ENCODE measurements at places on chromosomes 3 and 15.

DNA sequence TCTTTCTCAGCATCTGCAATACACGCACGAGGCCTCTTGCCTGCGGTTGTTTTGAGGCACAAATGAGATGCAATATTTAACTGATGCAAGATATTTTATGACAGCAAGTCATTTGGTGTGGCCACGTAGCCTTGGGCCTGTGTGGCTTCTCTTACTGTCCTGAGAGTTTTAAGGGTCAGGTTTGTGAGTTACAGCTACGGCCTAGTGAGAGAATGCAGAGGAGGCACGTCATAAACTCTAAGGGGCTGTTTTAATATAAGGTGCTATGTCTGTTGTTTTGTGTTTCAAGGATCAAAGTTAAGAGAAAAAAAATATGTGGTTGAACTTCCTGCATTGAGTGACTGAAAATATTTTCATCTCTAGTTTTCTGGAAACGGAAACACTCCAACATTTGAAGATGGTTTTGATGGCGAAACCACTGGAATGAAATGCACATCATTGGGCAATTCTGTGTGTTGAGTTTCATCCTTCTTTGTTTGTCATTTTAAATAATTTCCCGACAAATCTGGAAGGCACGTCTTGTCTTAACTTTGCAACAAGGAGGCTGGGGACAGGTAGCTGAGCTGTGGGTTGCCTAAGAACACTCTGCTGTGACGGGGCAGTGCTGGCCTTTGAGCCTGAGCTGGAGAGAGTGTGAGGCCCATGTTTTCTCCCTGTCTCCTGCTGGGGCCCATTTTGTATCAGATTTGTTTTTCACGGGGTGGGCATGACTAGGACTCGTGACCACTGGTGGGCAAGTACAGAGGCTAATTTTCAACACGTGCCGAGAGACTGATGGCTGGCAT is 5.1 kb downstream of the APBA2 start:
- peak; percentile 84 for DNase-seq

- DNase-seq: no peak
Measured at GRCh38 chr3:20773320-20773984, 587.4 kb upstream of the SGO1 start.

- DNase-seq: no peak
Measured at GRCh38 chr15:97129674-97130073, 799.2 kb downstream of the NR2F2 start.

DNA sequence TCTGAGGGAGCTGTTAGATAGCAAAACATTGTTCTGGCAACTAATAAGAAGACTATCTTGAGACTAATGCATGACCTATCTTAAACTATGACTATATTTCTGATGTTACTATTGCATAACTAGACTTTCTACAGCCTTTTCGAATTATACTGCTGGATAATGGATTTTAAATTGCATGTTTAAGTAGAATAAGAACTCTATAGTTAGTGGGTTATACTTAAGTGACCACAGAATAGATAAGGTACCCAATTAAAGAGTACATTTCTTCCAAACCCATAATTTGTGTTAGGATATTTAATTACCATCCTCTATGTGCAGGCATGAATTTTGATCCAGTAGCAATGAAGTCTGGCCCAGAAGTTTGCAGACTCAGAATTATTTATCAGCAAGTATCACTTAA is 44.6 kb upstream of the SPPL2A start:
- DNase-seq: no peak

- no peak for DNase-seq
Measured at GRCh38 chr3:146585156-146585555, 20.0 kb downstream of the PLSCR5 start.

DNA sequence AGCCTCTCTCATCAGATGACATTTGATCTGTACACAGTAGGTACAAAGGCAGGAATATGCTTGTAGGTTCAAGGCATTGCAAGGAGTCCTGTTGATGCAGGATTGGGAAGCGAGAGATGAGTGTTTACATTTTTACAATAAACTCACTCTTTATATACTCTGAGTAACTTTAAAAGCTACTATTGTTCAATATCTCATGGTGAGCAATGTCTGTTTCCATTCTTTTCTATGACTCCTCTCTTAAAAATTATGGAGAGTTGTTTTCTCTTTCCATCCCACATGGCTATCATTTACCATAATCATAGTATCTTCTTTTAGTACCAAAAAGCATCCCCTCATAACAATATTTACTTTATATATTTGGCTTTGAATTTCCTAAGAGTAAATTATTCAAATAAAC is 314.0 kb upstream of the CDIN1 start:
- no peak for DNase-seq

GRCh38 chr3:133943639-133944141 is 48.0 kb upstream of the RAB6B start:
- DNase-seq: peak; percentile 87

DNA sequence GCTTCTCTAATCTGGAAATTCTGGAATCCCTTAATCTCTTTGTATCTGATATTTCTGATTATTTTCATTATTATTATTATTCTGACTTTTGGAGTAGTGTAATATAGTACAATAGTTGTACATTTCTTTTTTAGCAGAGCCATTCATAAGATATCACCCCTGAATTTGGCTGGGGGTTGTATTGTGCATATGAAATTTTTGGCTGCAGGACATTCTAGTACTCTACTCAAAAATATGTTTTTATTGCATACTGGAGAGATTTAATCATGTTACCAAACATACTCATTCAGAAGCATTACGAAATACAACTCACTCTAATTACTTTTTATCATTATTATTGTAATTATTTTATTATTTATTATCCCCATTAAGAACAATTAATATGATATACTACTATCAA is 589.7 kb upstream of the KCNMB2 start:
- no peak for DNase-seq

GRCh38 chr15:37995461-37996347 is 61.3 kb downstream of the TMCO5A start:
- DNase-seq: peak; percentile 48

- no peak for DNase-seq
Measured at GRCh38 chr15:63848879-63849551, 15.3 kb upstream of the HERC1 start.

DNA sequence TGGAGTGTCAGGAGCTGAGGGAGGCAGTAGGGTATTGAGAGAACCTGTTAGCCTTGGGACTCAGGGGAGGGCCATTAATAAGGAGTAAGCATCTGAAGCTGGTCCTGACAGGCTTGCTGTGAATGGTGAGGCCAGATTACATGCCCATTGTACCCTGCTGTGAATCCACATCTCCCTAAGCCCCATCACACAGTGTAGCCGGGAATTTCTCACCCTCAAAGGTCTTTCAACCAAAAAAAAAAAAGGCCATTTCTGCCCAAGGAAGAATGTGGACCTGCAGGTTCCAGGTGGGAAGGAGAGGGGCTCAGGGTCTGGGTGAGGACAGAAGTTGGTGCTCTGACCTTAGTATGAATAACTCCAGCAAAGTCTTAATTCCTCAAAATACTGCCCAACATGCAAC is 37.2 kb downstream of the MAGEF1 start:
- no peak for DNase-seq

DNA sequence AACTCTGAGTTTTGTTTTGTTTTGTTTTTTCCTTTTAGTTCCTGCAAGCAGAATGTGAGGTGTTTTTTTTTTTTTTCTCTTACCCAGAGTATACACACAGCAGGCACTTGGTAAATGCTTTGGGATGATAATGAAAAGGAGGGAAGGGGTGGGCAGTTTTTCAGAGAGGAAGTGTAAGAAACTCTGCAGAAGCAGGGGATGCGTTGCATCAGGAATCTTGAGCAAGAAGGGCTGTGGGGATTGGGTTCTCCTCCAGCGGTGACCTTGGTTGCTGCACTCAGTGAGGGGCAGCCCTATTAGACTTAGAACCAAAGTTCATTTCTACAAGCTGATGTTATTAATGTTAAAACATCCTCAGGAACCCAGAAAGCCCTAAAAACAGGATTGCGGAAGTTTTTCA is 32.2 kb upstream of the TMEM158 start:
- no peak for DNase-seq

DNA sequence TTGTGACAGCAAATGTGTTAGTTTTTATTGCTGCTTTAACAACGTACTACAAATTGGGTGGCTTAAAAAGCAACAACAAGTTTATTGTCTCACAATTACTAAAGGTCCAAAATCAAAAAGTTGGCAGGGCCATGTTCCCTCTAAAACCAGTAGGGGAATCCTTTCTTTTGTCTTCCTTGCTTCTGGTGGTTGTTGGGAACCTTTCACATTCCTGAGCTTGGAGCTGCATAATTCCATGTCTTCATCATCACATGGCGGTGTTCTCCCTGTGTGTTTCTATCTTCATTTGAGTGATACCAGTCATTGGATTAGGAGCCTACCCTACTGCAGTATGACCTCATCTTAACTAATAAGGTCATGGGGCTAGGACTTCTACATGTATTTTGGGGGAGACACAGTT is 7.4 kb downstream of the SPRED1 start:
- no peak for DNase-seq

DNA sequence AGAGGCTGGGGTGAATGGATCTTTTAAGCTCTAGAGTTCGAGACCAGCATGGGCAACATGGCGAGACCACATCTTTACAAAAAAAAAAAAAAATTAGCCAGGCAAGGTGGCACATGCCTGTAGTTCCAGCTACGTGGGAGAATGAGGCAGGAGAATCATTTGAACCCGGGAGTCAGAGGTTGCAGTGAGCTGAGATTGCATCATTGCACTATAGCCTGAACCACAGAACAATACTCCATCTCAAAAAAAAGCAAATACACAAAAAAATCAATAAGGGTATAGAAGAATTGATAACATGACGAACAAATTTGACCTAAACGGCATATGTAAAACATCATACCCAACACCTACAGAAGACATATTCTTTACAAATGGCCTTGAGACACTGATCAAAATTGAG is 668.4 kb downstream of the MECOM start:
- DNase-seq: no peak

DNA sequence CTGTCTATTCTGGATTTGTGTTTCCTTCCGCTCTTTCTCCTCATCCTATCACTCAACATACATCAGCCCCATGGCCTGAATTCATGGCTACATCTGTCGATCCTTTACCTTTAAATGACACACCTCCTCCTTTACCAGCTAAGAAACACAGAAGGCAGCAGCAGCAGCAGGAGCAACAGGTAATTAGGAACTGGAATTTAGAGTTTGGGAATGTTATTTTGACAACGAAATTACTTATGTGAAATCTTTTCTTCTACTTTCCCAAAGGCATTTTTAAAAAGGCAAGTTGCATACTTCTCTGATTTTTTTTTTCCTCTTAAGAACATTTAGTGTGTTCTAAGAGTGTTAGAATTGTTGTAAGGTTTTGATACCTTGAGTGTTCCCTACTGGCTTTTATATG is 29.1 kb upstream of the ABHD10 start:
- DNase-seq: no peak

- no peak for DNase-seq
Measured at GRCh38 chr3:161295325-161295724, 74.2 kb downstream of the NMD3 start.

DNA sequence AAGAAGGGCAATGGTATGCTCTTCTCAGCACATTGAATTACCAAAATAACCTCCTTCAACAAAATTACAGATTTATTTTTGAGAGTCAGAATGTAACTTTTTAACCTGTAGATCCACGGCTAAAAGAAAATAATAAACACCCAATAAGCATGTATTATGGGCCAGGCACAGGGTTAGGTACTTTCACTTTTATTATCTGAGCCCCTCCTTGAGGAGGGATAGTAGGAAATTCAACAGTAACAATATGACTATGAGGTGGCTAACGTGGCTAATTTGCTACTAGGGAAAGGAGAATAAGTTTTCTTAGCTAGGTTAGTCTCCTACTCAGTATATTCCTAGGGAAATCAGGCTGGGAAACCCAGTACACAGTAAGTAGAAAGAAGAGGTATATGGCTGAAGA is 306.9 kb downstream of the GAP43 start:
- DNase-seq: no peak

GRCh38 chr3:88189361-88189810 is 39.6 kb downstream of the C3orf38 start:
- no peak for DNase-seq

DNA sequence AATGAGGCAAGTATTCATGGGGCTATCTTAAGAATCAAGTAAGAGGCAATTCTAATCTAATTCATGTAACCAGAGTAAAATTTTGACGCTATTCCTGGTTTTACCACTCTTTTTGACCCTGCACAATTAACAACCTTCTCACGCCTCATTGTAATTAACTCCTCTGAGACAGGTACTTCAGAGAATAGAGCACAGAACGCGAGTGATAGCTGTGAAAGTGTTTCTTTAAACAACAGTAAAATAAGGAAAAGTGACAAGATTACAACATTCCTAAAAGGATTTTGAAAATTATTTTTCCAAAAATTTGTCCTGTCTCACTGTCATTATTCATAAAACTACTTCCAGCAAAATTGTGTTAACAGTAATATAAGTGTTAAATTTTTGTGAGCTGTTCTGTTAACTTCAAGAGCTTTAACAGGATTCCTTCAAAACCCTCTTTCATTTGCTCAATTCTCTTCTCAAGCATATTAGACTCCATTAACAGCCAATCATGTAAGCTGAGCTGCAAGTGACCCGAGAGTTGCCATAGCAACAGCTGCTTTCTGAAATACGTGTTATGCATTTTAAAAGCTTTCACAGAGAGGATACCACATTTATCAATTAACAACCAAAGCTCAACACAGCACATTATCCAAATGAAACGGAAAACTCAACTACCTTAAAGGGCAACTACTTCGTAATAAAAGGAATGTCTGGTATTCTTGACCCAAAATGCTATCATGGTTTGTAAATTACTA is 93.1 kb downstream of the STAG1 start:
- no peak for DNase-seq

DNA sequence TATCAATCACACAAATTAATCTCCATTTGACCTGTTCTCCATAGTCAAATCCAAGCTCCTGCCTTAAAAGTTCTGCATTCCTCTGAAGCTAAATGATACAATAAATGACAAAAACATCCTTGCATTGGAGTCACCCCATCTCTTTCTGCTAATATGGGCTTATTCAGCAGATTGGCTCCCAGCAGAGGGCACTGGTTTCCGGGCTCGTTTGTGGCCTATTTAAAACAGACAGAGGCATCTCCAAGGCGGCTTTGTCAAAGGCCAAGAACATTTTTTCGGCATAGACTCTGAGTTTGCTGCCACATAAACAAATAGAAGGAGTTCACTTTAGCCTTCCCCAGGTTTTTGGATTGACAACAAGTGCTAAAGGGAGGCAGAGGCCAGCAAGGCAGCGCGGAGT is 204.4 kb upstream of the RASGRP1 start:
- DNase-seq: no peak

GRCh38 chr3:54897028-54897711 is 30.7 kb downstream of the LRTM1 start:
- no peak for DNase-seq

- DNase-seq: no peak
Measured at GRCh38 chr3:5022187-5022965, 43.1 kb downstream of the BHLHE40 start.

All from Jurkat, Clone E6-1 (cell line).